ENCODE measurements at places on chromosomes 16 and 17.

DNA sequence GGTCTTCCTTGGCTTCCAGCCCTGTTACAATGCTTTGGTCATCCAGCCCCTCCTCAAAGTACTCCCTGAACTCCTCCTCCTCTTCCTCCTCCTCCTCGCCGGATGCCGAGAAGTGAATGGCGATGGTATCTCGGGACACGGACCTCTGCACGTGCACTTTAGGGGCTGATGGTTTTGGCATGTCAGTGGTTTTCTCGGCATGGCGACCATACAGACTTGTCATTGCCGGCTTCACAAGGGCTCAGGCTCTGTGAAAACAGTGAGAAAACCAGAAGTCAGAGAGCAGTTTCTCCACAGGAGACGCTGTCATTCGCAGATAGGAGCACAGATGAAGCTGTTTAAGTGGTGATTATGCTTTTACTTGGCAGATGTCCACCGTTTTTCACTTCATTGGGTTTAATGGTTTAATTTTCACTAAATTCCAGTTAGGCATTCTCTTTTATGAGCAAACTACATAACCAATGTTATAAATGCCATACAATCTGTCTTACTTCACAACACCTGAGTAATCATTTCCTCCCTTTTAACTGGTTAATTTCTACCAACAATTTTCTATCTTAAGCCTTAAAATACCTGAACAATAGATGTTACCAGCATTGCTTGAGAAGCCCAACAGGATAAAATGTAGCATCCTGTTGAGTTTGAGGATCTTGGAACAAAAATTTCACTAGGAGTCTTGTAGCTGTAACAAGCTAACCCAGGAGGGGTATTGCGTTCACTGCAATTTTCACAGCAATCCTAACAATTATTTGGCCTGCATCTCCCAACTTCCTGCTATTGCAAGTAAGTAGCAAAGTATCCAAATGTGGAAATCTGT lies 48.9 kb downstream of the TEX2 start:
- no peak for DNase-seq

GRCh38 chr16:25568991-25569390 lies 122.8 kb upstream of the HS3ST4 start:
- DNase-seq: no peak

- peak; percentile 27 for DNase-seq
Measured at GRCh38 chr17:1907909-1908698, 78.3 kb downstream of the RPA1 start.

DNA sequence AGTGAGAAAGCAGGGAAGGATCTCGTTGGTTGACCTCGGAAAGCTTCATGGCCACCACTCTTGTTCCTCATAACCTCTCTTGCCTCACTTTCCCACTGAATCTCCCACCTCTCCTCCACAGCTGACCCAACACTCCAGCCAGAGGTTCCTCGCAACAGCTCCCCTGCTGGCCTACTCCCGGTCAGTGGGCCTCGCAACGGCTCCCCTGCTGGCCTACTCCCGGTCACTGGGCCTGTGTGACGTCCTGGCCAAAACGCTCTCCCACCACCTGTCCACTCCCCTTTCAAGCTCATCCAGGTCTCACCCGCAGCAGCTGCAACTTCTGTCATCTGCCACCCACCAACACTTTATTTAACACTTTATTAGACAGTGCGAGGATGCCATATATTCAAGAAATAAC lies 149.1 kb downstream of the VPS53 start:
- DNase-seq: no peak

GRCh38 chr17:17810084-17810894 lies 26.5 kb downstream of the SREBF1 start:
- DNase-seq: no peak

DNA sequence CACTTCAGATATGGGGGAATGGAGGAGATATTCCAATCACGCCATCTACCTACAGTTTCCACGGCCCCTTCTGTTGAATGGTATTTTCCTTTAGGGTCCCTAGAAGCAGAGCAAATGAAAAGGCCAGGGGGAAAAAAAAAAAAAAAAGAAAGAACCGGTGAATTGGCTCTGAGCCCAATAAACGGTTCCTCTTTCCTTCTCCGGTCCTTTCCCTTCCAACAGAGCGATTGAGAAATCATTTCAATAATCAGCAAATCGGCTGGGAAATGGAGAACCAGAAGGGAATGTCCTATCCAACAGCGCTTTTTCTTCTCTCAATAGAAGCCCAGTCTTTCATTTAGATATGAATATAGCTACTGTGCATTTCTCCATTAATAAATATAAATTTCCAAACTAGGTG lies 26.8 kb upstream of the HOXB13 start:
- no peak for DNase-seq

- no peak for DNase-seq
Measured at GRCh38 chr16:74633686-74634085, 26.8 kb upstream of the GLG1 start.

DNA sequence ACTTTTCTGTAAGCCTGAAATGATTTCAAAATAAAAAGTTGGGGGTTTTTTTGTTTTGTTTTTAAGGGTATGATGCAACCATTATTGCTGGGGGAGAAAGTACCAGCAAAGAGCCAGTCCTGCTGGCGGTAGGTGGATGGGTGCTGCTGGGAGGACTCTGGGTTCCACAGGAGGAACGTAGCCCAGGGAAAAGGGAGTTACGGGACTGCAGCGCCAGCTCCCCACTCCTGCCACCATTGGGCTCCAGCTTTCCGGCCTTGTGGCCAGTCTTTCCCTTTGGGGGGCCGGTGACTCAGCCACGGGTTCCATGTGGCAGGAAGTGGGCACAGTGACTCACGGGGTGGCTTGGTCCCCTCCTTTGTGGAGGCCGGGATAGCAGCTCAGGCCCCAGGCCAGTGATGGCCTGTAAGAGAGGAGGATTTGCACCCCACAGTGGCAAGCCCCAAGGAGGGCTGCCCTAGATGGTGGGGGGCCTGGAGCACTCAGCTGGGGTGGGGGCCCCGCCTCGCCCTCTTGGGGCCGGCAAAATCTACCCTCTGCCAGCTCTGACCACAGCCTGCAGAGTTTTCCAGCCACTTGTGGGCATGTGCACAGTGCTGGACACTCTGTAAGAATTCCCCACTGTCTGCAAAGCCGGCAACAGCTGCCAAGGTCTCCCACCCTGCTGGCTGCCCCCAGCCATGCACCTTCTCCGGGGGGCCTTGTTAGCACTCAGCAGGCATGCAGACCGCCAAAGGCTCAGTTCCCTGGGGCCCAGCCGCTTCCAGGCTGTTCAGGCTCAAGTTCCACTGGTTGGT lies 30.4 kb downstream of the SOCS3 start:
- DNase-seq: no peak

DNA sequence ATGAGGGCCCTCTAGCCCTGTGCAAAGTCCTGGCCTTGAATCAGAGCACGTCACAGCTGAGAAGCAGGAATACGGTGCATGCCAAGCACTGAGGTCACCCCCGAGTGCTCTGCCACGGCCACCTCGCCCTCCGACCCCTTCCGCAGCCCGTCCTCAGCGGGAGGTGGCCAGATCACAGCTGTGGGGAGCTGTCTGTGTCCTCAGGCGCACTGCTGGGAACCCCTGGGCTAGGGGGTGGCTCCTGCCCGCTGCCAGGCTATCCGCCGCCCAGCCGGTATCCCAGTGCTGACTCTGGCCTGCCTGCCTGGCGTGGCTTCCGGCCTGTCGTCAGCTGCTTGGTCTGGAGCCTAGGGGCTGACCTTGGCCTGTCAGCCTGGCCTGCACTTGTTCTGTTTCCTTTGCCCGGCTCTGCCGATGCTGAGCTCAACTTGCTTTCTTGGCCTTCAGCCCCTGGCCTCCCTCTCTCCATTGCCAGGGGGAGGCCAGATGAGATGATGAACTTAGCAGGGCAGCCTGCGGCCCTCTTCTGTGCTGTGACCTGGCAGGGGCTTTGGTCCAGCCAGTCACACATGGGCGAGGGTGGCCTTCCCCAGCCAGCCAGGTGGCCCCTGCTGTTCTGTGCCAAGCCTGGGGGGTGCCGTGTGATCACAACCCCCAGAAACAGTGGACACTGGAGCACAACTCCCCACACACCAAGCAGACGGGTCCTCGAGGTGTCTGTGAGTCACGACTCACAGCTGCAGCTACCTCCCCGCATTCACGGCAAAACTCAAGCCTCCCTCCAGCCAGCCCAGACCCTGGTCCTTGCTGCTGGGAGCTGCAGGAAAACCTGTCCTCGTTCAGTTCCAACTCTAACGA lies 77.3 kb downstream of the ZDHHC7 start:
- DNase-seq: peak; percentile 89

DNA sequence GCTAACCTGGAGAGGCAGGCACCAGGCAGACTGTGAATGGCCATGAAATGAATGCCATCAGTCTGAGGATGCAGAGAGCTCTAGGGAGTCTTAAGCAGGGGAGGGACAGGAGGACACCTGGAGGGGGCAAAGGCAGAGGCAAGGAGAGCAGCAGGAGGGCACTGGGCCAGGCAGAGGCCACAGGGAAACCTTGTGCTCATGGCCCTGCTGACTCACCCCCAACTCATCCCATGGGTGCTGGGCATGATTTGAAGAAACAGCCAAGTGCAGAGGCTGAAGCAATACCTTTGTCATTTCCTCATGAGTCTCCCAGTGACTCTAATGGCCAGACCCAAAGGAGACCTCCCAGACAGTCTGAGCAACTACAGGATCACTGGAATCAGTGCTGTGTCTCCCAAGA lies 141.4 kb downstream of the TMEM132E start:
- no peak for DNase-seq

Data from psoas muscle (tissue), 8 donors.